ENCODE measurements at places on chromosomes 11 and 22. TPM values are rescaled to one million over a fixed set of nuclear protein-coding genes. Genes with fewer than 3 reads are reported as not detected.

The YAP1 gene
- 106 TPM for polyA plus RNA-seq

The TEX12 gene
- 0.40 TPM for polyA plus RNA-seq

The P4HA3 gene
- 2.7 TPM for polyA plus RNA-seq

The ANKK1 gene
- polyA plus RNA-seq = not detected

The RIC3 gene
- 0.26 TPM for polyA plus RNA-seq

The CALCA gene
- polyA plus RNA-seq = not detected

The FAM83F gene
- 0.12 TPM for polyA plus RNA-seq

The KCNK4 gene
- not detected for polyA plus RNA-seq

The SSTR3 gene
- polyA plus RNA-seq = not detected

The LRP5 gene
- polyA plus RNA-seq = 51.1 TPM

The OR5A1 gene
- not detected for polyA plus RNA-seq

The SCN3B gene
- 31.9 TPM for polyA plus RNA-seq

The PTPRJ gene
- 6.8 TPM for polyA plus RNA-seq

The OTOG gene
- not detected for polyA plus RNA-seq

The PDGFD gene
- 43.6 TPM for polyA plus RNA-seq

The CEND1 gene
- 0.26 TPM for polyA plus RNA-seq

Data from muscle of arm (tissue), 14 donors.